RWPE2 (cell line): ENCODE measurements at places on chromosomes 13 and 19.

GRCh38 chr13:101944521-101944920, 457.3 kb downstream of the FGF14 start:
- no peak for DNase-seq

GRCh38 chr13:102930566-102930965, 84.7 kb downstream of the ERCC5 start:
- DNase-seq: no peak

DNA sequence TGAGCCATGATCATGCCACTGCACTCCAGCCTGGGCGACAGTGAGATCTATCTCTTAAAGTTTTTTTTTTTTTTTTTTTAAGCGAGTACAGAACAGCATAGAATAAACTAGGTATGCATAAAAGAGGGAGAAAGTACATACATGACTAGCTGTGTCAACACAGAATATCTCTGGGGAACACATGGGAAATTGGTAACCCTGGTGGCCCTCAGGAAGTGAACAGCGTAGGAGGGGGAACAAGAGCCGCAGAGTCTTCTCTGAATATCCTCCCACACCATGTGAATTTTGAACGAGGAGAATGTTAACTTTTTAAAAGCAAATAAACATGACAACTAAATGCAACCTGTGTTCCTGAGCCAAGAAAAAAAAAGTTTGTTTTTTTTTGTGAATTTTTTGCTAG, 15.2 kb downstream of the PHLDB3 start:
- DNase-seq: no peak

DNA sequence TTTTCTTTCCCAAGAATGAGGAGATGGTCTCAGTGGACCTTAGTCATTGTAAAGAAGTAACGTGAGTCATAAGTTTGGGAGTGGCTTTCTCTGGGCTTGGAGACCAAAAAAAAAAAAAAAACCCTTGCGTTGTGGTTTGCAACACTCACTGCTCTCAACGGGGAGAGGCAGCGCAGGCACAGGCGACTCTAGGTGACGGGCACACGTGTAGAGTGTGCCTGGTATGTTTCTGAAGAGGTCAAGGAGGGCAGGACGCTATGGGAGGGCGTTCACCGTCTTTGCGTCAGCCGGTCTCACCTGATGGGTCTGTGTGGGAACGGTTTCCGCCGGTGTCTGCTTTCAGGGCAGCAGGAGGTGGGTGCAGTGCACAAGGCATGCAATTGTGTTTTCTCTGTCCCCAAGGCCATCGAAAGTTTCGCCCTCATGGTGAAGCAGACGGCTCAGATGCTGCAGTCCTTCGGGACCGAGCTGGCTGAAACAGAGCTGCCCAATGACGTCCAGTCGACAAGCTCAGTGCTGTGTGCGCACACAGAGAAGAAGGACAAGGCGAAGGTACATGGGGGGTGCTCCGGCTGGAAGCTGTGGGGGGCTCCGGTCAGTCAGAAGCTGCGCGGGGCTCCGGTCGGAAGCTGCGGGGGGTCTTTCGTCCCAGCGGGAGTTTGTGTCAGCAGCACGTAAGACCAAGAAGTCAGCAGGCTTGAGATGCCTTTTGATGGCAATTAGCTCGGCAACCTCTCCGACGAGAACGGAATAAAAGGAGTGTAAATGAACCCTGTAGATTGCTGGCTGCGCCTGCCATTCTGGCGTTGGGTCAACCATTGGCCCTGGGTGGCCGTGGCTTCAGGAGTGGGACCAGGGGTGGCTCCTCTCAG, 40.8 kb upstream of the F7 start:
- no peak for DNase-seq

- DNase-seq: no peak
These were observed 500.5 kb upstream of the SPRY2 start for GRCh38 chr13:80841414-80841813.

DNA sequence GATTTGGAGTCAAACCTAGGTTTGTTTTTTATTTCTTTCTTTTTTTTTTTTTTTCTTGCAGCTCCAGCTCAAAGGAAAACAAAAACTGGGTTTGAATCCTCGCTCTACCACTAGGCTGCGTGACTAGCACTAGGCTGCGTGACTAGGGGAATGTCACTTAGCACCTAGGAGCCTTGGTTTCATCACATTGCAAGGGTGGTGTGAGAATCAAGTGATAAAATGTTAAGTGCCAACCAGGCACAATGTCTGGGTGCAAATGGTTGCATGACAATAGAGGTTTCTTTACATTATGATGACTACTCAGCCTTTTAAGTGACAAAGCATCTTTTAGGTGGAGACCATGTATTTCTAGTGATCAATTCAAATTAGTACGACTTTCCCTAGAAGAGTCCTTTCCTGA, 27.9 kb downstream of the RCBTB2 start:
- no peak for DNase-seq

DNA sequence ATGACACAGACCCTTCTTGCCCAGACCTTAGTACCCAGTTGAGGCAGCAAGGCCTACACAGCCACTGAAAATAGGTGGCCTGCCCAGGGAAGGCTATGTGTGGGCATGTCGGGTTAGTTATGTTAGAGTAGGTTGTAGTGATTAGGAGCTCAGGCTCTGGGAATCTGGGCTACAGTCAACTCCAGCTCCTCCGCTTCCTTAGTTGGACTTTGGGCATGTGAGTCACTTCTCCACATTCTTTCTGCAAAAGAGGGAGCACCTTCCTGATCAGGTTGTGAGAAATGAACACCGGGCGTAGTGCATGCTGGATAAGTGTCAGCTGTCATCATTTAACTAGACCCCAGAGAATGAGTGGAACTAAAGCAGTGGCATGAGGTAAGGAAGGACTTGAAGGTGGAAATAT, 64.8 kb downstream of the ARHGAP35 start:
- DNase-seq: peak; percentile 58

GRCh38 chr13:34634448-34634847, 307.6 kb upstream of the NBEA start:
- DNase-seq: no peak

DNA sequence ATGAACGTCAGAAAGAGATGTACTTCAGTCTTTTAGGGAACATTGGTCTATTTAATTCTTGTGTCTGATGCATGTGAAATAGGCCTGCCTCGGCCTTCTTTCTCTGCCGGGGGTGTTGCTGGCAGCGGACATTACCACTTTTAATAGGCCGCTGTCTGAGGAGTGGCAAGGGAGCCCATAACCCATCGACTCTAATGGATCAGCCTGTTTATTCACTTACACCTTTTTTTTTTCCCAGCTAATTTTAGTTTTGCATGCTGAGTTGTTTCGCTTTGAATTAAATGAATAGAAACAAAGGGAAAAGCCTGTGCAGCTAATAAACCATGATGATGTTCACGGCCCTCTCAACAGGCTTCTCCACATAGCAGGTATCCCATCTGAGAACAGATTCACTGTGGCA, 78.4 kb downstream of the KCTD15 start:
- no peak for DNase-seq
